ENCODE measurements at places on chromosomes 5 and 9.

DNA sequence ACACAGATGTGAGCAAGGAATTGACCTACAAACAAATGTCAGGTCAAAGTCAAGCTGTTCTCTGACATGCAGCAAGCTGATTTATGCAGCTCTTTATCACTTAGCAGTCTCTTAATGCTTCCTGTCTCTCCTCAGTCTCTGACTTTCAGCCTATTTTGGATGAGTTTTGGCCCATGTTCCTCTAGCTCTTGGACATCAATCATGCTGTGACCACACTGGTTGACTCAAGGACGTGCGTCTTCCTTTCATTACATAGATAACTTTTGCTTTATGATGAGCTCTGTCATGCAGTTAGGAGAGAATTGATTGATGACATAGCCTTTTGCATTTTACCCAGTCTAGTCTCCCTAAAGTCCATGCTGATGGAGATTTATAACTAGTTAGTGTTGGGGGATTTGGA is 9.4 kb upstream of the REEP5 start:
- DNase-seq, result peak; percentile 39

DNA sequence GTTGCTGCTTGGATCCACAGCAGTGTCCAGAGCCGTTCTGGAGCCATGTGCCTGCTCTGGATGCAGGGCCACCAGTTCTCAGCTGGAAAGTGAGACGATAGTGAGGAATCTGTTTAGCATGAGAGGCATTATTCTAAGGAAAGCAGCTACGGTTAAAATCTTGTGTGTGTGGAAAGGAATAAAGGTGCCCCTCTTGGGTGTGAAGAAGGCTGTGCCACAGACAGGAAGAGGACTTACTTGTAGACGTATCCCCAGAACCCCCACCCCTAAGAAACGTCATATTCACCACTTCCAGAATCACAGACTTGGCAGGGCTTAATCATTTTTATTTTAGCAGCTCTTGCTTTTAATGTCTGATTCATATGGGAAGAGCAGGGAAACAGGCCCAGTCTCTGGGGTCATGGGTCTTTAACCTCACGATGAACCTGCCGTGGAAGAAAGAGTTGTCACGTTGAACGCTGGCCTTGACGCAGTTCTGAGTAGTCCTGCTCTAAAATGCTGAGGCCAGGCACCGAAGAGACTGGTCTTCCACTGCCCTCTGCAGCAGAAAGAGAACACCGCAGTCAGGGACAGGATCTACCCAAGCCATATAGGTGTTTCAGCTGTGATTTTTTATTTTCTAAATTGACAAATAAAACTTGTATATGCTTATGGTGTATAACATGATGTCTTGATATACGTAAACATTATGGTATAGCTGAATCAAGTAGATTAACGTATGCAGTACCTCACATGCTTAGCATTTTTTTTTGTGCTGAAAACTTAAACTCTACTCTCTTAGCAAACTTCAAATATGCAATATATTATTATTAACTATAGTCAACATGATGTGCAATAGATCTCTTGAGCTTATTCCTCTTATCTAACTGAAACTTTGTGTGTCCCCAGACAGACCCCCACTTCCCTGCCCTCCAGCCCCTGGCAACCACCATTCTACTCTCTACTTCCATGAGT is 38.8 kb downstream of the CARTPT start:
- DNase-seq, result peak; percentile 69

DNA sequence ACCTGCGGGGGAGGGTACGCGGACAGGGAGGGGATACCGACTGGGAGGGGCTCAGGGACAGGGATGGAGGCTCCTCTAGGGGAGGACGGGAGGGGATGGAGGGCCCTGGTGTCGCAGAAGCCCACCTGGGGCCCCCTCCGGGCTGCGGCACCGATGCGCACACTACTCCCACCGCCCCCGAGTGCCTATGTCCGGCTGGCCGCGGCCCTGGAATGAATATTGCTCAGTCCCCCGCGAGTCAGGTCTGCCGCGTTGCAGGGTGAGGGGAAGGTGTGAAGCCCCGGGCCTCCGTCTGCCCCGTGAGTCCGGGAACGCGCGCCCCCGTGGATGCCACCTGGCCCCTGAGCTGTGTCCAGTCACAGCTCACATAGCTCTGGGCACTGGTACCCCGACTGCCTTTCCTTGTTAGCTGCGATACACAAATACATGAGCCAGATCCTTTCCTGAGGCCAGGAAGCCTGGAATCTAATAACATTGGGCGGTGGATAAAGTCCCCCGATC is 44.5 kb upstream of the PRSS3 start:
- DNase-seq, result no peak

GRCh38 chr5:11791792-11792191 is 112.5 kb downstream of the CTNND2 start:
- DNase-seq, result no peak

- no peak for DNase-seq
These were observed 37.3 kb upstream of the FUBP3 start for GRCh38 chr9:130542038-130542437.

DNA sequence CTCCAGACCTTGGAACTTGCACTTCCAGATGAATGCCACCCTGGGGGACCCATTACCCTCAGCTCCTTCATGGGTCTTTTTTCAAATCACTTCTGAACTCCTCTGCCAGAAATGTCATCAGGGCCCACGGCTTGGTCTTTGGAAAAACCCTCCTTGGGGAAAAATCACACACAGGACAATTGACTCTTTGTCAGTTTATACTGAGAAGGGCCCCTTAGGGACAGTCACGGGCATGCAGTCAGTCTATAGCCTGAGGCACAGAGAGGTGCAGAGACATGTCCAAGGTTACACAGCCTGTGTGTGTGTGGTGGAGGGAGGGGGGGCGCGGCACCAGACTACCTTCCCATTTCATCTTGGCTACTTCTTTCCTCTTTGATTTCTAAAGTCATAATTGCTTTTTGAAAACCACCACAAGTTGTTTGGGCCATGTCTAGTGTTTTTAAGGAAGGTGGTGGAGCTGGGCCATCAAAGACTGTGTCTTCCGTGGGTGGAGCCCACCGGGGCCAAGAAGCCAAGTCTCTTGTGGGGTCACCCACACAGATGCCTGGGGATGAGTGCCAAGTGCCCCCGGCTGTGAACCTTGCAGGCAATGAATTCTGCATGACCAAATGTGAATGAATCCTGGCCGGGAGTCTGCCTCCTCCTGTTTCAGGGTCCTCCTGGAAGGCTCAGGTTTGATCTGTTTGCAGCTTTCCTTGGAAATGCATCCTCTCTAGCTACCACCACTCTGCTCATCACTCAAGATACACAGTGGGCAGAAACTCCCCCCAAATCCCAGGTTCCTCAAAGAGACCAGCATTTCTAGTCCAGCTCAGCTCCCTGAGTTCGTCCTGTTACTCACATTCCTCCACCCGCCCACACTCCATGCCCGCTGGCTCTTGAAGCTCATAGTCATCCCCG is 200.1 kb upstream of the TBC1D2 start:
- no peak for DNase-seq

GRCh38 chr5:97534166-97534565 is 351.1 kb upstream of the RIOK2 start:
- peak; percentile 63 for DNase-seq

GRCh38 chr9:27125030-27125429 is 16.0 kb downstream of the TEK start:
- peak; percentile 84 for DNase-seq

- DNase-seq, result no peak
These were observed 57.8 kb downstream of the FYB1 start for GRCh38 chr5:39161578-39161977.
